Anterior cingulate cortex (tissue), 58 donors: ENCODE measurements at places on chromosomes 12 and 14.

DNA sequence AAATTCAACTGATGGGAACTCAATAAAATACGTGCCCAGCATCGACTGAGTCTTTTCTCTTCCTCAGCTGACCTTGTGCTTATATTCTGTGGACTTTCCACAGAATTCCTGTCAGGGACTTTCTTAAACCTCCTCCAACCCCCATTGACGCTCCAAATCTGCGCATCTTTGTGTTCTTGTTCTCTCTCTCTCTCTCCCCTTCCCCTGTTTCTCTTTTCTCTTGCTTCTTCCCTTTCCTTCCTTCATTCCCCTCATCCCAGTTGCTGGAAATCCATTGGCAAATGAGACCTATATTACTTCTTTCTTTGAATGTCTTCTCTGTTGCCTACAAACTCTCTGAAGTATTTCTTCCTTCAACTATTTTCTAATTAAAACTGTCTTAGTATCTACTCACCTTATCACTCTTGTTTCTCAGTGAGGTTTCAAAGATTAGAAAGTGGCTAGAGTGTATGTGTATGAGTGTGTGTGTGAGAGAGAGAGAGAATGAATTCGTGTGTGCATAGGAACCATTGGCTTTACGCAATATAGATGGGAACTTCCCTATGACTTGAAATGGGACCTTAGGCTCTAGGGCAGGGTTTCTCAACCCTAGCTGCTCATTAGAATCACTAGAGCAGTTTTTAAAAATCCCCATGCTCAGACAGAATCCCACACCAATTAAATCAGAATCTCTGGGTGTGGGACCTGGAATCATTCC is 41.8 kb upstream of the DHRS7 start:
- DNase-seq = no peak

DNA sequence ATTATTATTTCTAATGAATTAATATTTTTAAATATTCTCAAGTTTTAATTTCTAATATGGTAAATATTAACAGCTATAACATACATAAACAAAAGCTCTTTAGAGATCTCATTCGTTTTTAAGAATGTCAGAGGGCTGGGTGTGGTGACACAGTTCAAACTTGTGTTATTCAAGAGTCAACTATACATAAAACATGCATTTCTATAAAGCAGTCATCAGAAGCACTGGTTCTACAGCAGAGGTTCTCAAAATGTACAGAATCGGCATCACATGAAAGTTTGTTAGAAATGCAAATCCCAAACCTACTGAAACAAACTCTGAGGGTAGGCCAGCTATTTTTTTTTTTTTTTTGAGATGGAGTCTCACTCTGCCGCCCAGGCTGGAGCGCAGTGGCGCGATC is 34.6 kb downstream of the CLIP1 start:
- DNase-seq = no peak

GRCh38 chr12:53102883-53103807 is at the start of gene SOAT2:
Gene SOAT2 (plus strand): TSS chr12:53103486. CDS start chr12:53103578, 92 bp downstream.
- no peak for DNase-seq

DNA sequence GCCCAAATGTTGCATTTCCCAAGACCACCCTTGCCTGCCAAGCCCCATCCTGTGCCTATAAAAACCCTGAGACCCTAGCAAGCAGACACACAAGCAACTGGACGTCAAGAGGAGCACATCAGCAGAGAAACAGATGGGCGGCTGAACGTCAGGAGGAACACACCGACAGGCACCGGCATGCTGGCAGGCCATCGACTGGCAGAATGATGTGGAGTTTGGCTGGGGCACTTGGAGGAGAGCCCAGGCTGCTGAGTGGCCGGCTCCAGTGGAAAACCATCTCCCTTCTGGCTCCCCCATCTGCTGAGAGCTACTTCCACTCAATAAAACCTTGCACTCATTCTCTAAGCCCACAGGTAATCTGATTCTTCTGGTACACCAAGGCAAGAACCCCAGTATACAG is 130.1 kb downstream of the SLC41A2 start:
- DNase-seq = no peak

DNA sequence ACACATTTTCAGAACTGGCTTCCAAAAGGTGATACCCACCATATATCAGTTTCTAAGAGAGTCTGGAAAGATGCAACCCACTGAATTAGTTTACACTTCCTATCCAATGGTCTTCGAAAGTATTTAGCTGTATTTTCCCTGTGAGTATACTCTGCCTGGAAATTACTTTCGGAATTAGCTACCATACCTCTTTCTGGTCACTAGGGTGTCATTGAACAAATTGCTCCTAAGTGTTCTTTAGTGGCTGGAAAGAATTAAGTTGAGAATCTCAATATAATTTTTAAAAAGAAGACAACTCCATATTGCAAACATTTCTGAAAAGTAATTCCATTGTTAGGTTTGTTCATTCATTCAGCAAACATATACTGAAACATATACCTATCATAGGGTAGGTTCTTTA is 283.1 kb upstream of the SSTR1 start:
- no peak for DNase-seq

DNA sequence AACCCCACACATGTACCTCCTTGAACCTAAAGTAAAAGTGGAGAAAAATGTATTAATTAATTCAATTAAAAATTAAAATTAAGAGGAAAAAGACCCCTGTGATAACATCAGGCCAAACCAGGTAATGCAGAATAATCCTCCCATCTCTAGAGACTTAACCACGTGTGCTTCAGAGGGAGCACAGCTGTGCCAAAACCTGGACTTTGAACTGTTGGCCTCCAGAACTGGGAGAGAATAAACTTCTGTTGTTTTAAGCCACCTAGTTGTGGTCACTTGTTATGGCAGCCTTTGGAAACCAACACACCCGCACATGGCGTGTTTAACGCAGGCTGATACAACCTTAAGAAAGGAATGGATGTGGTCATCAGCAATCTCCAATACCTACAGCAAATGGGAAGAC is 23.8 kb downstream of the OAS2 start:
- no peak for DNase-seq

DNA sequence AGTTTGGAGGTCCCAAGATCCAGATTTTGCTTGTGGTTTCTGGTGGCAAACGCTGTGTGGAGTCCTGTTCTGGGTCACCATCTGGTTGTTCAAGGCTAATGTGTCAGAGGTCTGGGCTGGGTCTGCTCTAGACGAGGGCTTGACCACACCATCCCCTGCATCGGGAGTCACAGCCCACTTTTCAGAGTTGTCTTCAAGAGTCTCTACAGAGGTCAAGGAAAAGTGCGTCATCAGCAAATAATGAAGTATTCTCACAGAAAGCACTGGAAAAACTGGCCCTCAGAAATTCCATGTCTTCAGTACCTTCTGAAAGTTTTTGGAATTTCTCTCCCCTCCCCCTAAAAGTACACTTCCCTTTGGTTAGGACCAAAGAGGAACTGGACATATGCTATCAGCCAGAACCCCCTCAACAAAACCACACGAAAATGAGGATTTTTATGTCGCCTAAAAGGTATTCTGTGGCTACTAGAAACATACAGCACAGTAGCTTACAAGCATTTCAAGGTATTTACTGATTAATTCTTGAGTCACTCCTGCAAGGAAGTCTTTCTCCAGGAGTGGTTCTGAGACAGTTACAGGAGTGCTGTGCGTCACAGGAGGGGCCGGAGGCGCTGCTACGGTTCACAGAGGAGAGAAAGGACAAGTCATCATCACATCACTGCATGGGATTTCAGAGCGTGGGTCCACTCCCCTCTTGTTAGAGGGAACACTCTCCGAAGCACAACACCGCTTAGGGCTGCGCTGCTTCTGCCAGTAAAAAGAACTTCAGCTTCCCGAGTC is 35.4 kb downstream of the RAD52 start:
- no peak for DNase-seq
